ENCODE measurements at places on chromosomes 5 and 9.

DNA sequence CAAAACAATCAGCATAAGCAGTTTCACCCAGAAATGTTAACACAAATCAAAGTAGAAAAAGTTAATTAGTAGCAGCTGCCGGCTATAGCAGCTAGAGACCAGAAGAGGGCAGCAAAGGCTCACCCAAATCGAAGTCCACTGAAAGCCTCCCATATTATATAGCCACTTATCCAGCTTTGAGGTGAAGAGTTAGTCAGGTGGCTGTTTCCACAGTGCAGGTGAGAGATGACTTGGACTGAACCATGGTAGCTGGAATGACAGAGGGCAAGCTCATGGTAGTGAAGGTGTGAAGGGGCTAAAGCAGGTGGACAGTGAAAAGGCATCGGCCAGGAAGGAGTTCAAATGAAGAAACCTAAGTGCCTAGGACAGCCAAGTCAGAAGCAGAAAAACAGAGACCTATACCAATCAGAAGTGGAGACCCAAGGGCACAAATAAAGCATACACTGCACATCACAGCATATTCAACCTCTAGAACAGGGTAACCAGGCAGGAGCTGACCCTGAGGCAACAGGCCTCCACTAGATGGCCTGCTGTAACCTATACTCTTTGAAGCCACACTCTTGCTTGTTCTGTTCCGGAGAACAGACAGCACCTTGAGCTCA lies 7.2 kb upstream of the RNF38 start:
- peak; percentile 59 for DNase-seq

GRCh38 chr5:113226116-113226736 lies 208.6 kb downstream of the TSSK1B start:
- no peak for DNase-seq

GRCh38 chr5:132227485-132228240 lies at the start of gene P4HA2:
Gene P4HA2, minus strand, starts transcription at chr5:132227853. Its CDS starts 9,227 bp downstream, at chr5:132218626.
- peak; percentile 46 for DNase-seq

DNA sequence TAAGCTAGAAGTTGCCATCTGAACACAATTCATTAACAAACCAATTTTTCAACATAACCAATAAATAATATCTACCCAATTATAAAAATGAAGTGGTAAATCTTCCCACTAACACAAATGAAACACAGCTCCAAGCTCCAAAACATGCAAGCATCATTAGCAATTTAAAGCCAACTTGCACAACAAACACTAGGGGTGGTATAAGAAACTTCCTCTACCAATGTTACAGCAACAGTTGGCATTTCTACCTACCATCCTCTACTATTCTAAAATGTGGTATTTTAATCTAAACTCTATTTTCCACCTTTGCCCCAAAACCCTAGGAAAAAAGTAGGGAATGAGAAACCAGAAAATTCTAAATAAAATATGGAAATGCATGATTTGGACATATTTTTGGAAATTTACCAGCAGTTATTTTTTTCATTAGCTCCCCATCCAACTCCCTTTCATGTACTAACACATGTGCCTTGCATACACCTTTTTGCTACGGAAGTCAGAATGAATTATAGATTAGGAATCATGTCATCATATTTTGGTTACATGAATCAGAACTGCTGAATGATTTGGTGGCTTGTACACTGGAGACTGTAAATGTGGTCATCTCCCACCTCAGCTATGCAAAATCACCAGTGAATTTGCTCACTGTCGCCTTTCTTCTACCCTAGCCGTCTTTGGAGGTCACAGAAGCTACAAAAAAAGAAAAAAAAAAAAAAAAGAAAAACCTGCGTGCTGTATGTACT lies 4.1 kb downstream of the NR6A1 start:
- DNase-seq, result no peak

DNA sequence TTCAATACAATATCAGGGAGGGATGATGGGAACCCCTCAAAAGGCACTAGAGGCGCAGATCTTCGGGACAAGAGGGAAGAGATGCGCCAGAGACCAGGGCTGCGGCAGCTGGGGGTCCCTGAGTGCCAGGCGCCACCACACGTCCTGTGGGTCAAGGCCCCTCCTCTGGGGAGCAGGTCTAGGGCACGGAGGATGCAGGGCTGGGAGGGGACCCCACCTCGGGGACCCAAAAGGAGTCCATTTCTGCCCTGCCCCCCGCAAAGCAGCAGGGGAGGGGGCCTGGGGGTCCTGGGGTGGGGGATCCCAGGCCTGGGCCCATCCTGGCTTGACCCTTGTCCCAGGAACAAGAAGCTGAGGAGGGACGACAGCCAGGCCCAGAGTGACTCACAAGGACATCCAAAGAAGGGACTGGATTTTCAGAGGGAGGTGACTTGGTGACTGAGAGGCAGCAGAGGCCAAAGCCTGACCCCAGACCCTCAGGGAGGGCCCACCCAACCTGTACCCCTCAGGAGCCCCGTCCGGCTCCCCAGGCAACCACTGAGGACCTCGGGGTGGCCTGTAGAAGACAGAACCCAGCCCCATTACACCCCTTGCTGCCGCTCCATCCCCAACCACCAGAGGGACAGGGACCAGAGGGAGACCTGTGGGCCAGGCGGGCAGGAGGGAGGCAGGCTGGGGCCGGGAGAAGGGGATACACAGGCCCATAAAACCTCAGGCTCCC lies 54.2 kb downstream of the LRSAM1 start:
- DNase-seq, result peak; percentile 39

GRCh38 chr5:20340126-20340525 lies 352.1 kb upstream of the CDH18 start:
- DNase-seq, result no peak

- DNase-seq, result no peak
These were observed 31.0 kb downstream of the RNF130 start for GRCh38 chr5:180040287-180041214.

- no peak for DNase-seq
These were observed 2.4 kb upstream of the ASB6 start for GRCh38 chr9:129644365-129644764.

DNA sequence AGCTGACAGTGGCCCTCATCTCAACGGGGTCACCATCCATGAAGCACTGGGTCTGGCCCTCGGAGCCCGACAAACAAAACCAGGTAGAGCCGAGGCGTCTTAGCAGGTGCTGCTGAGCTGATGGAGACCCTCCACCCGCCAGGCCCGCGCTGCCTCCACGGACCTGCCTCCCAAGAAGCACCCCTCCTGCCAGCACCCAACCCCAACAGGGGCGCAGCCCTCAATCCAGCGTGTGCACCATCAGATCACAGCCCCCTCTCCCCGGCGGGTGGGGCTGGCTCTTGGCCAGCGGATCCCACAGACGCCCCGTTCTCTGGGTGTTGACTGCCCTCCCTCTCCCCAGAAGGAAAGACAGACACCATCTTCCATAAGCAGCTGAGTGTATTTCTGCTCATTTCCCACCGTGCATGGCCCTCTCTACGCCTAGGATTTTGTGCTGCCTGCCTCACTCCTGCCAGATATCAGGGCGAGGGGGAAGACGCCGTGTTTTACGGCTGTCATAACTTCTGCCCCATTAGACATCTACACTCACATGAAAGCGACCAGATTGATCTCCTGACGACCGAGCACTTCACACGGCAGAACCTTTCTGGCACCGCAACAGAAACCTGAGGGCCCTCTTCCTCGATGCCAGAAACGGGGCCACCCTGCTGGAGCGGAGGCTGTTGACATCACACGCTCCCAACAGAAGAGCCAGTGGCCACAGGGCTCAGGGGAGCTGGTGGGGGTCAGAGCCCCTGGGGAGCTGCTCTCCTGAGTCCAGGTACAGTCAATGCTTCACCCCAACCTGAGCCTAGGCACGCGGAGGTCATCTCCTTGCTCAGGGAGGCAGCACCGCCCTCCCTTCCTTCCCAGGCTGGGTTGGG lies 12.4 kb downstream of the NACC2 start:
- no peak for DNase-seq

DNA sequence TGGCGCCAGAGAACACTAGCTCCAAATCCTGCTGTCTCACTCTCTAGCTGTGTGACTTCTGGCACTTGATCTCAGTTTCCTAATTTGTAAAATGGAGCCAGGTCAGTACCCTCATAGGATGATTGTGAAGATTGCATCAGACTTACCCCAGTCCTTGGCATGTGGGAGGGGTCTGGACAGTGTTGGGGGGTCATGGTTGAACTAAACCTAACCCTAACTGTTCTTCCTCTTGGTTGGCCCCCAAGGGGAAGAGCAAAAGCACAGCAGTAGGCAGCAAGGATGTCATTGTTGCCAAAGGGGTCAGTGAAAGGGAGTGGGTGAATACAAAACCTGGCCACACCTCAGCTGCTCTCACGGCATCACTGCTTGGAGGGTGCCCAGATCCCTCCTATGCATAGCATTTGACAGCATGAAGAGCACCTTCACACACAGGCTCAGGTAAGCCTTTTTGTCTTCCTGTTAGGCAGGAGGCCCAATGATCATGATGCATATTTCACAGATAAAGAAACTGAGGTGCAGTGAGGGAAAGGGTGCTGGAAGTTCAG lies 15.7 kb upstream of the CXCL14 start:
- DNase-seq, result no peak

- no peak for DNase-seq
These were observed 216.7 kb downstream of the BNC2 start for GRCh38 chr9:16653491-16654399.

DNA sequence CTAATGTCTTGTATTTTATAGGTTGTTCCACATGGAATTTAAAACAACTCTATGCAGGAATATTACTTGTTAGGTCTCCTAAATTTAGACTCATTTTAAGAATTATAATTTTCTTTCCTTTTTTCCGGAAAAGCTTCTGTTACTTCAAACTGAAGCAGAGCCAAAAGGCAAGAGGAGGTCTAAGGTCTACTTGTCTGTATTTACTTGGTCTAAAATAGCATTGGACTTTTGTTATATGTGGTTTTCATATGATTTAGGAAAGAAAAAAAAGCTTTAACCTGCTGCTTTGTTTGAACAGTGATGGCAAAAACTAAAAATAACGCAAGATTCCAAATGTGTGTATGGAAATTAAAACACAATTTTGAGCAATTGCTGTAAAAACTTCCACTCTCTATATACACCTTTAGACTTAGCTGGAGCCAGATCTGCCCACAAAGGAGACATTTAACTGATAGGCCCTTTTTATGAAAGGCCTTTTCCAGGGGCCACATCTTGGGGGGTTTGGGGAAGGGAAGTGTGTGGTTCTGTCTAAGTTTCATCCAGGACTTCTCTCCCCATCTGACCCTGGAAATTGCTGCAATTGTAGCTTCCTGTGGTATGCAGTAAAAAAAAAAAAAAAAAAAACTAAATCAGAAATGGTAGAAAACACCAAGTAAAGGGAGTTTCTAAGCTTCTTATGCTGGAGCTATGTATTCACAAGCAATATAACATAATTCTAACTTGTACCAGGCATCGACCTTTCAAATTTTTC lies 307.7 kb upstream of the MEF2C start:
- DNase-seq, result no peak

DNA sequence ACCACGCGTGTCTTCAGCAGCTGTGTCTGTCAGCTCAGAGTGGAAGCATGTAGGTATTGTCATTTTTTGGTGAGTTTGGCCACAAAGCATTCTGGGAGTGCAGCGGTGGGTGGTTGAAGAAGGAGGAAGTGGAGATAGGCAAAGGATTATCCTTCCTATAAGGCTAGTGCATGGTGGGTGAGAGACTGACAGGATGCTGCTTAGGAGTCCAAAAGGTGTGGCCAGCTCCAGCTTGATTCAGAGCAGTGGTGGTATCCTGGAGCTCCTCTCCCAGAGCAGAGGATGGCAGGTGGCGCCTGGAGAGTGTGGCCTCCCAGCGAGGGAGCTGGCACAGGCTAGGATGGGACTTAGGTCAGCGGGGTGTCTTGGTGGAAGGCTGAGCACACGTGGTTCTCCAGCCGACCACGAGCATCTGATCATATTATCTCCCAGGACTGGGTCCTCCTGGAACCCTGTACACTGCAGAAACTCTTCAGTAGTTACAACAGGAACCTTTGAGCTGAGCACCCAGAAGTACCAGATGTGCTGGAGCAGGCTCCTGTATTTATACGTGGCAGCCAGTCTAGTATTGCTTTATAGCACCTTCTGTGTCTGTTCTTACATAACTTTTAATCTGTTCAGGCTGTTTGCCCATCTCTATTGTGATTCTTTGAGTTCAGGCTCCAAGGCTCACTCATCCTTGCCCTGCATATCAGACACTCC lies 29.6 kb downstream of the MAML1 start:
- DNase-seq, result peak; percentile 3

DNA sequence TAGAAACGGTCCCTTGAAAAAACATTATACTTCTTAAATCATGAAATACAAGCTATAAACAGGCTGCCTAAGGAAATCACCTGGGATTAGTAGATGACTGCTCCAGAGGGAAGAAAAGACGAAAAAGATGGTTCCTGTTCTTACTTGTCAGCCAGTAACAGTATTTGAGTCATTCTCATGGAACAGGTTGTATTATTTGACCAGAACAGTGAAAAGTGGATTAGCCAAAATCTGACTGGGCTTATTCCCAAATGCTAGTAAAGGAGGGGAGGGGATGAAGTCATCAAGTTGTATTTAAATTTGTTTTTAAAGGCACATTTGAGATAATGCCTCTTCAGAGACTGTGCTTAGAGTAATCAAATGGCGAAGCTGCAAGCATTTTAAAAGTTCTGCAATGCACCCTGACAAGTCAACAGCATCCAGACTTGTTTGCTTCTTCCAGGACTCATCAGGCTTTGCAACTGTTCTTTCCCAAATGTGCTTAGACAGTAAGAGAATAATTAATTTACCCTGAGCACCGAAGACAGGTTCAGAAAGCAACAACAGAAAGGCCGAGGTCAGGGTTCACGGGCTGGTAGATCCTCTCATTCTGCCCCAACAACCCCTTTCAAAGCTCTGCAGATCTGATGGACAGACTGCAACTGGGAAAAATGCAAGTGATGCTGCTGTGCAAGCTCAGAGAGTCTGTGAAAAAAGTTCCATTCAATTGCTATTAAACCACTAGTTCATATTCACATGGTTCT lies 800.6 kb downstream of the KCTD16 start:
- DNase-seq, result no peak

GRCh38 chr5:136222580-136223235 lies 29.7 kb upstream of the SMIM32 start:
- no peak for DNase-seq

DNA sequence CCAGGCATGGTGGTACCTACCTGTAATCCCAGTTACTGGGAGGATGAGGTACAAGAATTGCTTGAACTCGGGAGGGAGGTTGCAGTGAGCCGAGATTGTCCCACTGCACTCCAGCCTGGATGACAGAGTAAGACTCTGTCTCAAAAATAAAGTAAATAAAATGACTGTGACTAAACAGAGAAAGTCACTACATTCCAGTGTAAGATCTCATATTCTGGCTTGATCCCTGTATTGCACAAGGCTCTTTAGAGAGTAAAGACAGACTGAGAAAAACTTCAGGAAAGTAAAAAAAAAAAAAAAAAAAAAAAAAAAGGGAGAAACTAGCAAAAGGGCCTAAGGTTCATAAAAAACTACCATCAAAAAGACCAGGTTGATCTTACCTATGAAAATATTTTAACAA lies 106.6 kb upstream of the PJA2 start:
- no peak for DNase-seq

GRCh38 chr5:103223031-103223955 lies 35.3 kb upstream of the MACIR start:
- no peak for DNase-seq
